ENCODE measurements at places on chromosomes 1 and 21.

- DNase-seq = no peak
Measured at GRCh38 chr1:53330819-53331218, 2.9 kb upstream of the LRP8 start.

GRCh38 chr1:35269201-35269988 lies 886 bp downstream of the ZMYM4 start:
- no peak for DNase-seq

DNA sequence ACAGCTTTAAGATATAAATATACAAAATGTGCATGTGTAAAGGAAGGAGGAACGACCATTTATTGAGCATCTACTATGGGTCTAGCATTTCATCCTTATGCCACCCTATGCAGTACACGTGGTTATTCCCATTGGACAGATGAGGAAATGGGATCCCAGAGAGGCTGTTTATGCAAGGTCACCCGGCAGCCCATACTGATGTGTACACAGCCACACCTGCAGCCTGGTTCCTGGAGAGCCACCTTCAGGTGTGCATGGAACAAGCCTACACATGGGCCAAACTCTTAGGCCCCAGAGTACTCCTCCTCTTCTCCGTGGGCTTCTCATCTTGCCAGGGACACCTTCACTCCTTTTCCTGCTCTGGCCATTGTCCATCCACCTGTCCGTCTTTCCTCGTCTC lies 108.8 kb downstream of the PAX7 start:
- no peak for DNase-seq

GRCh38 chr1:230186003-230186863 lies 119.2 kb downstream of the GALNT2 start:
- DNase-seq = peak; percentile 41

- DNase-seq = no peak
Measured at GRCh38 chr1:221069986-221070385, 190.7 kb downstream of the HLX start.

- DNase-seq = no peak
Measured at GRCh38 chr1:58895559-58896145, 111.8 kb upstream of the JUN start.

GRCh38 chr1:181152892-181153633 lies 64.6 kb downstream of the IER5 start:
- no peak for DNase-seq
